ENCODE measurements at places on chromosomes 4 and X.
A peak's percentile ranks its signal among the peaks of the same experiment; 100 is the strongest.

GRCh38 chr4:98519268-98519977 is 139.0 kb downstream of the TSPAN5 start:
- DNase-seq, result peak; percentile 71

DNA sequence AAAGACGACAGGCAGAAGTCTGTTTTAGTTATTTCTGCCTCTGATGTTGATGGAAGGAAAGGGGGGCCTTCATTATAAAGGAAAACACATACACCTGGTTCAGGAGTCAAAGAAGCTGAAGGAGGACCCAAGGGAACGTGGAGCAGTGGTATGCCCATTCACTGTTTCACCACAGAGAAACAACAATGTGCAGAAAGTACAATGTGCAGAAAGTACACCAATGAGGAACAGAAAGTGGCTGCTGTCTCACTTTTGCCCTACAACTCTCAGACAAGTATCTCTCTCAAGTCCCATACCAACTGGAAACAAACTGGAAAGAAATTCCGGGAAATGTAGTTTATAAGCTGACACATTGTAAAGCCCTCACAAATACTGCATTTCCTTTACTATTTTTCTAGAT is 564.5 kb downstream of the TRAM1L1 start:
- no peak for DNase-seq

- DNase-seq, result peak; percentile 29
Measured at GRCh38 chrX:13151828-13152517, 107.6 kb upstream of the FAM9C start.

GRCh38 chrX:82320569-82320968 is 1118.7 kb downstream of the SH3BGRL start:
- DNase-seq, result no peak

GRCh38 chrX:14872355-14872754 is 514 bp downstream of the FANCB start:
- DNase-seq, result no peak

Measured in fibroblast of skin of right biceps (primary cell).